Activated T-helper 2 cell treated with anti-CD3 and anti-CD28 coated beads, Interferon-gamma antibody, Interleukin-2, Interleukin-4, amounts not matched to agents 10 μg/mL and 5 μg/mL and 100 μg/mL, durations not matched to agents 14 hours and 24 hours and 36 hours (primary cell): ENCODE measurements at places on chromosomes 6 and 20. TPM values are rescaled to one million over a fixed set of nuclear protein-coding genes. Genes with fewer than 3 reads are reported as not detected.

GRCh38 chr6:133241086-133241900 is at the start of gene EYA4:
EYA4 (plus strand) TSS chr6:133241357; CDS start chr6:133274781, 33,424 bp downstream.
- no peak within 1 kb of the TSS for H3K27ac ChIP-seq
- no peaks in the 10 kb centered on the region for H3K36me3 ChIP-seq
- H3K4me1 ChIP-seq = peaks cover 5% of the 10 kb centered on the region
- peaks cover 64% of the 10 kb centered on the region for H3K27me3 ChIP-seq

NANP gene
- 7.9 and 9.1 TPM in 2 replicates for total RNA-seq

SALL4 gene
- 1.8 and 2.3 TPM in 2 replicates for total RNA-seq

OLIG3 gene
- total RNA-seq = not detected in 2 replicates

GRCh38 chr20:8490076-8490830 is 358.2 kb downstream of the PLCB1 start:
- no peaks in the 10 kb centered on the region for H3K27me3 ChIP-seq
- DNase-seq = no peak
- H3K4me3 ChIP-seq = no peak overlapping the region

TSBP1 gene
- not detected in 2 replicates for total RNA-seq

- H3K4me3 ChIP-seq = peak overlapping the region; percentile 82
- H3K27me3 ChIP-seq = no peaks in the 10 kb centered on the region
- peaks cover 18% of the 10 kb centered on the region for H3K36me3 ChIP-seq
- no peak for DNase-seq
- H3K27ac ChIP-seq = peak overlapping the region; percentile 97
Observed at GRCh38 chr20:53608456-53609452, 15.1 kb upstream of the ZNF217 start.

POU3F2 gene
- not detected in 2 replicates for total RNA-seq

- no peak overlapping the region for H3K27ac ChIP-seq
- no peak overlapping the region for H3K4me3 ChIP-seq
- H3K36me3 ChIP-seq = no peaks in the 10 kb centered on the region
- no peaks in the 10 kb centered on the region for H3K4me1 ChIP-seq
Observed at GRCh38 chr6:56477241-56477640, 165.4 kb downstream of the DST start.

DNA sequence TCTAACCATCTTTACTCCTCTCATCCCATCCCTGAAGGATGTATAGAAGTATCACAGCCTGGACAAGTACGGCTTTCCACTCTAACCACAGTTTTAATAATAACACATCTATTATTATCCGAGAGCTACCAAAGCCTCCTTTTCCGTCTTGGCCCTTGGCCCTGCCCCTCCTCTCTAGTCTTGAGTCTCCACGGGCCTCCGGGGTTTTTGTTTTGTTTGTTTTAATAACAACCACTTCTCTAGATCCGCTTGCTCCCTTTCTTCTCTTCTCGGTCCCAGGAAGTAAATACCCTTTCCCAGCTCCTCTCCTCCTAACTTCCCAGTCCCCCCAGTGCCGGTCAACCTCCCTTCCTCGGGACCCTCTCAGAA is 661 bp downstream of the LCA5 start:
- no peaks in the 10 kb centered on the region for H3K4me1 ChIP-seq
- H3K4me3 ChIP-seq = no peak overlapping the region
- no peak overlapping the region for H3K27ac ChIP-seq
- DNase-seq = no peak
